Body of pancreas (tissue), 4 donors: ENCODE measurements at places on chromosomes 11 and 22. TPM values are rescaled to one million over a fixed set of nuclear protein-coding genes. Genes with fewer than 3 reads are reported as not detected.

DNA sequence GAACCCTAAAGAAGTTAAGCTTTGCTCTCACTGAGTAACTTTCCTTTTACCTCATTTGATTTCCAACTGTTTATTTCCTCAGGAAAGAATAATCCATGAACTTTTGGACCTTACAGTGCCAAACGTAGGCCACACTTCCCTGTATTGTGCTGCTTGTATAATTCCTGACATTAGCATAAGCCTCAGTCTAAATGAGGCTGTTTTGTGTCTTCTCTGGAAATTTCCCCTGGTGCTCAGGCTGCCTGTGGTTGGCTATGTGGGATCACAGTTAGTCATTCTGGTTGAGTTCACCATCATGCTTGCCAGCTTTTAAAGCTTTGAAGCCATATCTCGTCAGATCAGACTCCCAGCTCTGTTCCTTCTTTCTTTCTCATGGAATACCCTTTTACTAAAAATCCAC is 107.0 kb downstream of the FAM76B start:
- no peak for DNase-seq

DNA sequence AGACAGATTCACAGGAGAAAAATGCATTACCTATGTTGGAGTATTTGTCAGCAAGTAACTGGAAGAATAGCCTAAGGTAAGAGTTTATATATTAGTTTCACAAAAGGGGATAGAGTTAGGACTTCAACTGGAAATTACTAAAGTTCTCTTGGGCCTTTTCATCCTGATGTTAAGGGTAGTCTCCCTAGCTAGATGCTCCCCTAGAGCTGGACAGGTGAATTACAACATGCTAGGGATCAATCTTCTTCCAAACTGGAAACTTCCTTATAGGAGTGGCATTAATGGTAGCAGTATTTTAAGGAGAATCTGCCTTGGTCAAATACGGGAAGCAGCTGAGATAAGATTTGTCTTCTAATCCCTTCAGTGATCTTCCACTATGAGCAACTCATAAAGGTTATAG is 632.8 kb upstream of the RAG2 start:
- DNase-seq = no peak

DNA sequence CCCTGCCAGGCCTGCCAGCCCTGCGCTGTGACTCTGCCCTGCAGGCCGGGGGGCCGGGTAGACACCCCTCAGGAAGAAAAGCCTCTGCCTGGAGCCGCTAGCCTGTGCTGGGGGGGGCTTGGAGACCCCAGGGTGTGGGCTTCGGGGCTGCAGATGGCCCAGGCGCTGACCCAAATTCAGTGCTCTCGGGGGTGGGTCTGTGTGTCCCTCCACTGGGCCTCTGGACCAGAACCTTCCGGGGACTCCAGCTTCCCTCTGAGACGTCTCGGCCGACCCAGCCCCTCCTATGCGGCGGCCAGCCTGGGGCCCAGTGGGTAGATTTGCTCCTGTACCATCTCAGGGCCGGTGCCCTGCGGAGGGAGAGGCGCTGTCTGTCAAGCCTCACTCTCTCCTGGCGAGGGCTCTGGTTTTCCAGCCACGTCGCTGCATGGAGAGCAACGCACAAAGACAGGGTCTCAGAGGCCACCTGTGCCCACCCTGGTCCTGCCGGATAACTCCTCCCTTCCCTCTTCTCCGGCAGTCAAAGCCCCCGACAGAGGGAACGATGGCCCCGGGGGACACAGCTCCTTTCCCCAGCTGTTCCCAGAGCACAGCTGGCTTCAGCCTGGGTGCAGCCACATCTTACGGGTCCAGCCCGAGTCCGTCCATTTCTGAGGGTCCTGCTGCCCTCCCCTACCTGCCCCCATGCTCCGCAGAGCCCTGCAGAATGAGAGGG is 40.1 kb upstream of the TOLLIP start:
- no peak for DNase-seq

- no peak for DNase-seq
Measured at GRCh38 chr11:106378513-106379179, 301.2 kb downstream of the AASDHPPT start.

DNA sequence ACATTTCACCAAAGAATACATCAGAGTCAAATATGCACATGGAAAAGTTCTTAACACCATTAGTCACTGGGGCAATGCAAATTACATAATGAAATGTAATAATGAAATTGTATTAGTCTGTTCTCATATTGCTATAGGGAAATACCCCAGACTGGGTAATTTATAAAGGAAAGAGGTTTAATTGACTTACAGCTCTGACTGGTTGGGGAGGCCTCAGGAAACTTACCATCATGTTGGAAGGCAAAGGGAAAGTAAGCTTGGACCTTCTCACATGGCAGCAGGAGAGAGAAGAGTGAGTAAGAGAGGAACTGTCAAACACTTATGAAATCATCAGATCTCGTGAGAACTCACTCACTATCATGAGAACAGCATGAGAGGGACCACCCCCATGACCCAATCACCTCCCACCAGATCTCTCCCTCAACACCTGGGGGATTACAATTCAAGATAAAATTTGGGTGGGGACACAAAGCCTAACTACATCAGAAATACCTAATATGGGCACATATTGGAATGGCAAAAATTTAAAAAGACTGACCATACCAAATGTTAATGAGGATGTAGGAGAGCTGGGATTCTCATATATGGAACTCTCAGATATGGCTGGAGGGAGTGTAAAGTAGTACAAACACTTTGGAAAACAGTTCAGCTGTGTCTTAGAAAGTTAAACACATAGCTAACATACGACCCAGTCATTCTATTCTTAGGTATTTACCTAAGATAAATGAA is 65.1 kb upstream of the CD44 start:
- no peak for DNase-seq

GRCh38 chr11:126808296-126808695 is 192.3 kb downstream of the KIRREL3 start:
- no peak for DNase-seq

GRCh38 chr11:75241036-75241905 is 697 bp downstream of the TPBGL start:
- DNase-seq = peak; percentile 82

GRCh38 chr22:49699928-49700498 is 127.7 kb downstream of the BRD1 start:
- no peak for DNase-seq

DLAT gene
- total RNA-seq = 10.5 TPM

C11orf86 gene
- not detected for total RNA-seq
